A549 treated with Mapracorat at 1 μM for 4 hours (cell line): ENCODE measurements at places on chromosomes 1 and 21. TPM values are rescaled to one million over a fixed set of nuclear protein-coding genes. Genes with fewer than 3 reads are reported as not detected.

MX1 gene
- 1.4 to 2.5 TPM (median 1.9 TPM) in 5 replicates for total RNA-seq

ALX3 gene
- not detected in 5 replicates for total RNA-seq

CRP gene
- not detected in 5 replicates for total RNA-seq

NCAM2 gene
- total RNA-seq: not detected in 5 replicates

FAAH gene
- total RNA-seq: 0.45 to 1.00 TPM (median 0.81 TPM) in 5 replicates

CFAP141 gene
- total RNA-seq: not detected in 5 replicates

C1orf94 gene
- total RNA-seq: not detected in 5 replicates
